ENCODE measurements at places on chromosomes 1 and 21.

DNA sequence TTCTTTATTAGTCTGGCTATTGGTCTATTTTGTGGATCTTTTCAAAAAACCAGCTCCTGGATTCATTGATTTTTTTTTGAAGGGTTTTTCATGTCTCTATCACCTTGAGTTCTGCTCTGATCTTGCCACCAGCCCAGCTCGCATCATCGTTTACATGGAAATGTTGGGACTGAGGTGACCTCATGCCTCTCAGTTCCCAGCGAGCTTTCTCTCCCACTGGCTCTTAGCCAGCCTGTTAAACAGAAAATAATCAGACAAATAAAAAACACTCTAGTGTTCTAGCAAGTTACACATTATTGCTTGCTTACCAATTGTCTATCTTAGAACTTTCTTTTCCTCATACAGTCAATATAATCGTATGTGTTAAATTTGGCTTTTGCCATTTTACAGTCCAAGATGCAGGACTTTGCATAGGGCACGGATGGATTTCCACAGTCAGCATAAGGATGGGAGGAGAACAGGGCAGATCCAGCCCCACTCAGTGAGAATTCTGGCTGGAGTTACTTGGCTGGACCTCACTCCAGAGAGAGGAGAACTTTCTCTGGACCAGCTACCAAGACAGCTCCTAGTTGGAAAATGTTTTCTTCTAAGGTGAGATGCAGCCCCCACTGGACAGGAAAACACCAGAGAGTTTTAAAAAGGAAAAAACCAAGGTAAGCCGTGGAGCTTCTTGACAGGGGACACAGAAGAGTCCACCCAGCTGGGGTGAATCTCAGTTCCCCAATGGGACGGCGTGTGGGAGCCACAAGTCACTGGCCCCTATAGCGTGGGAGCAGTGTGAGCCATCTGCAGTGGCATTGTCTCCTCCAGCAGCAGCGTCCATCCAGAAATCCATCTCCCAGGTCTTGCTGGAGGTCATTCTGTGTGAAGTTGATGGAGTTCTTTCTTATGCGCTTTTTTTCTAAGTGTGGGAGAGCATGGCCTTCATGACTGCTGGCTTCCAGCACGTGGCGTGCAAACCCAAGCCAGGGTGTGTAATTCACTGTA lies 17.6 kb downstream of the PGBD2 start:
- no peak for DNase-seq

GRCh38 chr1:111154021-111154999 lies 14.3 kb downstream of the CEPT1 start:
- no peak for DNase-seq

GRCh38 chr1:244112636-244113035 lies 61.6 kb downstream of the ZBTB18 start:
- DNase-seq = no peak

- no peak for DNase-seq
Measured at GRCh38 chr1:167871331-167871730, 42.6 kb downstream of the ADCY10 start.

- DNase-seq = no peak
Measured at GRCh38 chr1:243253926-243254232, 1.2 kb downstream of the CEP170 start.

DNA sequence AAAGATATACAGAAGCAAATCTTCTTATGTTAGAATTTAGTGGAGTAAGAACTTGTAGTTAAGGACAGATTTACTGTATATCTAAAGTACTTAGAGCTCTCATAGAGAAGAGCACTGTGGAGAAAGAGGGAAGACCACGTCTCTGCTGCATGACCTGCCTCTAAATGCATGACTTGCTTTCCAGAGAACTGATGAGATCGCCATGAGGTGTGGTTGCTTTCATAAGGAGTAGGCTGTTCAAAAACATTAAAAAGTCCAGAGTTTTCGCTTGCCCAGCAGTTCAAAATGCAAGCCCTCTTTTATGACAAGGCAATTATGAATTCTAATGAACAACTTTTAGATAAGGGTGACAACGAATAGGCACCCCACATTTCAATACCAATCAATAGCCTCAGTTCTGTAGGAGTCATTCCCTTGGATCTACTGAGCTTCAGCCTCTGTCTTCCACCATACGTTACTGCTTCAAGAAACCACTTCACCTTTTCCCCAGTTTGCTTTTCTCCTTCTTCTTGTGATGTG lies 24.9 kb downstream of the SLC30A10 start:
- DNase-seq = no peak

DNA sequence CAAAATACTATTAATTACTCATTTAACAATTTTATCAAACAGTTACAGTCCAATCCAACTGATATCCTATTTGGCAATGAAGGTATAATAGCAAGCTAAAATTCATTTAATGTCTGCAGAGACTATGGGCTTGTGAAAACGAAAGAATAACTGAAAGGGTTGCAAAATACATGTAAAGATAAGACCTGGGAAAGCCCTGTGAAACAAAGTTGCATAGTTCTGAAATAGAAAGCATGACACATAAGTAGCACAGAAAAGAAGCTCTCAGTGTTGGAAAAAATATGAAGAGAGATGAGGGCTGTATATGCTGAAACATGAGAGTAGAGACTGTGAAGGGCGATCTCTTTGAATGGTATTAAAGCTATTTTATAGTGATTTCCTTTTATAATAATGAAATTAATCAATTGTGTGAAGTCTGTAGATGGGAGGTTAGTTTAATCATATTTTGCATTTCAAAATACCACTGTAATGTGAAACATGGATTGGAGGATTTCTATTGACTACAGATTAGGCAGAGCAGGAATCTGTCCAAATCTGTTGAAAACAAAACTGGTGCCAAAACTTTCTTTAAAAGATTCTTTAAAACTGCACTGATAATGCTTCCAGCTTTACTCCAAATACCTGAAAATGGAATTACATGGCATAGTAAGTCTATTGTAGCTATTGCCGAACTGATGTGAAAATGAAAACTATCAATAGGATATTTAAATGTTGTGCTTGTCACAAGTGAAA lies 1518.9 kb upstream of the B3GALT2 start:
- no peak for DNase-seq

DNA sequence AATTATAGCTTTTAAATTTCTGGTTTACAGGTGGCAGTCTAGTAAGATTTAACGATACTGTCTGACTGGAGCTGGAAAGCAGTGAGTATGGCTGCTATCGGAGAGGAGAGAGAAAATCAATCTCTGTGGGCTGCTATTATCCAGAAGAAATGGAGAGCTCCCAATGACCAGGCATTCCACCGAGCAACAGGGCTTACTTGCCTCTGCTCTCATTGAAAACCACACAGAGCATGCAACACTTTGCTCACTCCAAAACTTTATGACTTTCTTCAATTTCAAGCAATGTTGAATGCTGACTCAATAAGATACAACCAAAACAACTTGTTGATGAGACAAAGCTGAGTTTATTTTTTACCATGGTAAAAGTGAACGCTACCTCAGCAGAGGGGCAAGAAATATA lies 337.0 kb upstream of the NCAM2 start:
- no peak for DNase-seq

DNA sequence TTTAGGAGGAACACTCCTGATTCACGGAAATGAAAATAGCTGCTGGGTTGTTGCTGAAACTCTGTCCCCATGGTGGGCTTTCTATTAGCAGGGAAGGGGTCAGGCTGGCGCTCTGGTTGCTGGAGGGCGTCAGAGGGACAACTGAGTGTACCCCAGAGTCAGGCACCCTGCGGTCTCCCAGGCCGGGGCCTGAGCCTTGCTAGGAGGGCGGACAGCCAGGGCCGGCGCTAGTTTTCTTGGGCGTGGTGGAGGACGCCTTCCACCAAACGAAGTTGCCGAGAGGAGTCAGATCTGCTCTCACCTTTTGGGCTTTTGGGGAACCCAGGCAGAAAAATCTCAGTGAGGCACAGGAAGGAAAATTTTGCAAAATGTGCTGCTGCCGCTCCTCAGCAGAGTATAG lies 54.8 kb downstream of the NGF start:
- no peak for DNase-seq

- DNase-seq = no peak
Measured at GRCh38 chr21:16407403-16408240, 677.8 kb downstream of the USP25 start.

GRCh38 chr21:25619198-25619597 lies 11.9 kb upstream of the MRPL39 start:
- no peak for DNase-seq

DNA sequence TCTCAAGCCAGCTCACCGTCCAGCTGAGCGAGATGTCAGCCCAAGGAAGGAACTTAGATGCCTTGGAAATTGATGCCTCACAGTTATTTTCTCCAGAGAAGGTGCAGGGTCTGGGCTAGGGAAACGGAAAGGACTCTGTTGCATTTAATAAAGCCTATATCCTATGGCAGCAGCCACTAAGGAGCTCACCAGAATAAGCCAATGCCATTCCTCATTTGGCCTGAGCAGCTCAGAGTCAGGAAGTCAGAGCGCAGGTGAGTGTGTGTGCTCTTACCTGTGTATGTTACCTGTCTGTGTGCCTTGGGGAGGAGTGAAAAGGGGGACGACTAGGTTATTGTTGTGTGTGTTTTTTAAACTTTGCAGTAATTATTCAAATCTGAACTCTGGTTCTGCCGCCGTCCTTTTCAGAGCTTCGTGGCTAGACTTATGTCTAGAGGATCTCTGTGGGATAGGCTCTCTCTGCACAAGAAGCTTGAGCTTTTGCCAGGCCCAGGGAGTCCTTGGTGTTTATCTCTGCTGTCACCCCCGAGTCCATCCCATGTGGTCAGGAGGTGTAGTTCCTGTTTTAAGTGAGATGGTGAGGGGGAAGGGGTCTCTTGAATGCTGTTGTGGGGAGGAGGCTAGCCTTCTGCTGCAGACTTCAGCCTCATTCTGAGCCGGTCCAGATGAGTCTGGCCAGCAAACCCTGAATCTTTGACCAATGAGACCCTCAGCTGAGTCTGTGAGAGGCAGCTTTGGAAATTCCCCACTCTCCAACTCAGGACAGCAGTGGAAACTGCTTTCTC lies 2.4 kb downstream of the TMCC2 start:
- DNase-seq = no peak

DNA sequence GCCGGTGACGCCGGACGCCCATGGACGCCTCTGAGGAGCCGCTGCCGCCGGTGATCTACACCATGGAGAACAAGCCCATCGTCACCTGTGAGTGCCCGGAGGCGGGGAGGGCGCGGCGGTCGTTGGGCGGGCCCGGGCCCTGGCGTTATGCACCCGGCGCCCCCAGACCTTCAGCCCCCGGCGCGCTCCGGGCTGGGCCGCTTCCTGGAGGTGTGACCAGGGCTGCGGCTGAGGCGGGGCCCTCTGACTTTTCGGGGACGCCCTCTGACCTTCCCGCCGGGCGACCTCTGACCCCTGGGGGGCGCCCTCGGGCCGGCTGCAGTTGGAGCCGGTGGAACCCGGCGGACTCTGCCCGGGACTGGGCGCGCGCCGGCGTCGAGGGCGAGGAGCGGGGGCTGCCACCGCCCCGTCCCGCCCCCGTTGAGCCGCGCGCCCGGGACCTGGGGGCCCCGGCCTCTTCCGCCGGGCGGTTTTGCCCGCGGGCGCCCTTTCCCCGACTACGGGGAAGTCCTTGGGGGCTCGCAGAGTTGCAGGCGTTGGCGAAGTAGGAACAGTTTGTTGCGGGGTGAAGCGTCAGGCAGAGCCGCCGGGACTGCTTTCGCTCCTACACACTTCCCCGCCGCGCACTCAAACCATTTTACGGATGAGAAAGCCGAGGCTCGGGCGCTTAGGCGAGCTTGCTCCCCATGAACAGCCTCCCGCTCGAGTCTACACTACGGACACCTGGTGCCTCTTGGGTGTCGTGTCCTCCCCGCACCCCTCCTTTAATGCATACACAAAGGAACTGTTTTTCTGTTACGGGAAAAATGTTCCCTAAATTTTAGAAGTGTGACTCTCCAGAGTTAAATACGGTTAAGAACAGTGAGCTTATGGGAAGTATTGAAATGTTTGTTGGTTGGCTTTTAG lies 618 bp downstream of the TRAPPC10 start:
- DNase-seq = no peak

GRCh38 chr1:154833841-154834240 lies 36.2 kb downstream of the KCNN3 start:
- DNase-seq = no peak

DNA sequence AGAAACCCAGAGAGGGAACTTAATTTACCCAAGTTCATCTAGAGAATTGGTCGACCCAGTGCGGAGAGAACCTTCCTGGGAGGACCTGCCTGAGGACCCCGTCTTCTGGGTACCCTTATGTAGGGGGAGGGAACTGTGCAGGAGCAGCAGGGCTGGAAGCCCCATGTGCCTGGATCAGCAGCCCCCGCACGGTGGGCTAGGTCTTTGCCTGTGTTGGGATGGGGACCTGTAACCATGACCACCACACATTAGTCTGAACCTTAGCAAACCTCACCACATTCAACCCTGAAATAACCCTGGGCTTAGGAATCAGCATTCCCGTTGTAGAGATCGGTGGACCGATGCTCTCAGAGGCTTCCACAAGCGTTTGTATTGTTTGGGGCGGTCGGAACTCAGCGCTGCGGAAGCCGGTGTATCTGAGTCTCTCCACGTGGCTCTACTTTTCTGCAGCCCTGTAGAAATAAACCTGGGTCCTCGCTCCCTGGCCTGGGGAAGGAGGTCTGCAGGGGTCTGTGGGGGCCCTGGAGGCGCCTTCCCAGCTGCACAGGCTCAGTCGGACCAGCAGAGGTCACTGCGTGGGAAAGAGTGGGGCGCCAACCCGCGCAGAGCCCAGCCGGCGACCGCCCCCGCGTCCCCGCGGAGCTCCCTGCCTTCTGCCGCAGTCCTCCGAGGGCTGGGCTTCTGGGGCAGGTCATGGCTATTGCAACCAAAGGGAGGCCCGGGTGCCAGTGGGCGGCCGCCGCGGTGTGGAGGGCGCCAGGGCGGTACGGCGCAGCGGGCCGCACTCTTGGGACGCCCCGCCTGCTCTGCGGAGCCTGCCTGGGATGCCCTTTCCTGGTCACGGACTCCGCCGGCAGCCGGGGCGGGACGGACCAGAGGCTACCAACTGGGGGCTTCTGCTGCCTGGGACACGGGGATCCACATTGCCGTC lies 36.2 kb upstream of the KCNA10 start:
- DNase-seq = no peak

DNA sequence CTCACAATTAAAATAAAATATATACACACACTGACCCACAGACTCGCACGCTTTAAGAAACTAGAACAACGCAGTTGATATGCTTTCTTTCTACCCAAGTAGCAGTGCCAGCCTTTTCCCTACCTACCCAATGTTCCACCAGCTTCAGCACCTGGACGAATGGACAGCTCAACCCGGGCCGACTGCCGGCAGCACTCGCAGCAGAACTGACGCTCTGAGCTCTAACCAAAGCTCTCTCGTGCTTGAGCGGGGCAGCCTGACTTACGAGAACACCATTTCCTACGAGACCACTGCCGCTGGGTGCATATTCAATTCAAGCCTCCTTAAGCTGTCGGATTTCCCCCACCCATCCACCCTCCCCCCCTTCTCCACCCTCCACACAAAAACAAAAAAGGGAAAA lies 127.4 kb upstream of the DPYD start:
- DNase-seq = peak; percentile 74

DNA sequence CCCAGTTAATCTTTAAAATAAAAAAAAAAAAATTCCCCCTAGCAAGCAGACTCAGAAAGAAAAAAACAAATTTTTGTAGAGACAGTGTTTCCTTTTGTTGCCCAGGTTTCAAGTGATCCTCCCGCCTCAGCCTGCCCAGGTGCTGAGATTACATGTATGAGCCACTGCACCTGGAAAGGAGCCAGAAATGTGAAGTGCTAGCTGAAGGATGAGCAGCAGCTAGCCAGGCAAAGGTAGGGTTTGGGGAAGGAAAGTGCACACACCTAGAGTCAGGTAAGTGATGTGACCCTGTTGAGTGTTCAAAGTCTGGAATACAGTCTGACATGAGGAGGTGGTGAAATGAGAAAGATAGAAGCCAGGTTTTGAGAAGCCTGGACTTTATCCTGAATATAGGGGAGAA lies 1.7 kb downstream of the AKR1A1 start:
- no peak for DNase-seq

GRCh38 chr1:58107943-58108342 lies 438.6 kb downstream of the OMA1 start:
- no peak for DNase-seq

Data from T1000 (cell line).